ENCODE measurements at places on chromosomes 7 and 10.

GRCh38 chr7:40175725-40176510 lies 41.1 kb downstream of the SUGCT start:
- no peak for DNase-seq

GRCh38 chr10:75435291-75435690 lies 3.9 kb downstream of the LRMDA start:
- DNase-seq: no peak

DNA sequence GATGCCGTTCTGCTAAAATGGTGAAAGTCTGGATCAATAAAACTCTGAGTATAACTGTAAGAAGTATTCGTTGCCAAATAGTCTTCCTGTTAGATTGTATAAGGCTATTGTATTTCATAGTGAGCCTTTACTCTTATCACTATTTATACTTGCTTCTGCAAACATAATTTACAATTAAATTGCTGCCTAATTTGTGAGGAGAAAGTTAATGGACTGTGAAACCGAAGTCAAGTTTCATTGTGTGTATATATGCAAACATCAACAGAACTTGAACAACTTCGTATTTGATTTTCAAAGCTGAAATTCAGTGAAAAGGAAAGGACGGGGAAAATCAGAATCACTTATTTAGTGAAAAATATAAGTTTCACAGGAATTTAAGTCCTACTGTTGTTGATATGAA lies 135.9 kb upstream of the CCDC6 start:
- no peak for DNase-seq

GRCh38 chr10:45437587-45438465 lies 63.8 kb downstream of the ALOX5 start:
- no peak for DNase-seq
